ENCODE measurements at places on chromosomes 12 and 14.

GRCh38 chr12:59736786-59737185 is 141.0 kb downstream of the SLC16A7 start:
- no peak for DNase-seq

GRCh38 chr14:58492044-58492443 is 64.5 kb downstream of the KIAA0586 start:
- no peak for DNase-seq

- DNase-seq: no peak
Measured at GRCh38 chr12:92879698-92880322, 49.3 kb downstream of the EEA1 start.

DNA sequence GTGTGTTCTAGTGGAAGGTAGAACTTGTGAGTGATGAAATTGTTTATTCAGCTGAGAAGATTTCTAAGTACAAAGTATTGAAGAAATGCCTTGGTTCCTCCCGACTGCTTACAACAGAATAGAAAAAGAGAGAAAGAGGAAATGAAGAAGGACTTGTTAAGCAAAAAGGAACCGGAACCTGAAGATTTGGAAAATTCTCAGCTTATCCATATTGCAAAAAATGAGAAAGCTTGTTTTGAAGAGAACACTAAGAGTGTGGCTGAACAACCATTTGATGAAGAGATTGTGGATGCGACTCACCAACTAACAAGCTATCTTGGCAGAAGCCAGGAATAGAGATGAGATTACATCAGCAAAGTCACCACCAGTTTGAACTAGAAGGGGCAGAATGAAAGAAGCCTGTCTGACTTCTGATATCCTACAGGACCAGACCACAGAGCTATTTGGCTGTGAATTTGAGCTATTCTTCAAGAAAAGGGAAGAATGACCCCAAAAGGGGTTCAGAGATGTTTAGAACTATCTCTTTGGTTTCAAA is 15.1 kb downstream of the NDUFA9 start:
- DNase-seq: no peak

GRCh38 chr14:68937471-68938270 is 41.4 kb downstream of the ACTN1 start:
- no peak for DNase-seq

DNA sequence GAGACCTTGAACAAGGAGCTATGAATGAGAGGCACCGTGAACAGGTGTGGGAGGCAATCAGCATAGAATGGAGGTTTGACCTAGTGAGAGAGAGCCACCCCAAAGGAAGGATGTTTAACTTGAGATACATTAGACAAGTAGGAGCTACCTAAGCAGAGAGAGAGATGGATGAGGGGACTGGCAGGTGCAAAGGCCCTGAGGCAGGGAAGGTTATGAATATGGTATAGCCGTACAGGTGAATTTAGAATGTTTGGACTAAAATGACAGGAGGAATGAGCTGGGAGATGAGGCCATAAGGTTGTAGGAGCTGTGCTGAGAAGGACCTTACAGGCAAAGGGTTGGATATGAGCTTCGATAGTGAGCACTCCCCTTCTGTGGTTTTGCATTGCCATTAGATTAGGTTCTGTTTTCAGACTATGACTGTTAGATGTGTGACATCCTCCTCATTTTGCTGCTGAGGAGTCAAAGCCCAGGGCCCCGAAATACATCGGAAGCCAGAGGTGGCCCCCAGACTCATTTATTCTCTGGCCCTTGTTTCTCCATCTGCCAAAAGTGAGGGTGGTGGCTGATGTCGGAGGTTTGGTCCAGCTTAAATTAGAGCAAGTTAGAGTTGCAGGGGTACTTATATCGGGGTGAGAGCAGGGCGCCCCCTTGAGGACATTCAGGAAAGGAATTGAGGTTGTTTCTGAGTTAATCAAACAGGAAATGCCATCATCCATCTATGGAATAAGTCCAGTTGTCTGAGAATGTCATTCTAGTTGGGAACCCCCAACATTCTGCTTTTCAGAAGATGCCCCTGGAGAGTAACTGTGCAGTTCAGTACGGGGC is 29.4 kb downstream of the SLC24A4 start:
- DNase-seq: no peak

DNA sequence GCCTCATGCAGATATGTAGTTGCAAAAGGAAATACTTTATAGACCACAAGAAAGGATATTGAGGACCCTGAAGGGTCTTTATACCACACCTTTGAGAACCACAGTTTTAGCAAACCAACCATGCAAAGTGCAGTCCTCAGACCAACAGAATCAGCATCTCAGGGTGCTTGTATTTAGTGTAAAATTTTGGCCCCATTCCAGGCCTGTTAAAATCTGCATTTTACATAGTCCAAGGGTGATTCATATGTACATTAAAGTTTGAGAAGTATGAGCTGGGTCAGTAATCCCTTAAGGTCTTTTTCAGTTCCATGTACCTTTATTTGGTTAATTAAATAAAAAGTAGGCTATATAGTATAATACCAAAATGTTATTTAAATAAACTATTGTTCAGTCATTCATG is 91.2 kb downstream of the WNK1 start:
- DNase-seq: no peak

DNA sequence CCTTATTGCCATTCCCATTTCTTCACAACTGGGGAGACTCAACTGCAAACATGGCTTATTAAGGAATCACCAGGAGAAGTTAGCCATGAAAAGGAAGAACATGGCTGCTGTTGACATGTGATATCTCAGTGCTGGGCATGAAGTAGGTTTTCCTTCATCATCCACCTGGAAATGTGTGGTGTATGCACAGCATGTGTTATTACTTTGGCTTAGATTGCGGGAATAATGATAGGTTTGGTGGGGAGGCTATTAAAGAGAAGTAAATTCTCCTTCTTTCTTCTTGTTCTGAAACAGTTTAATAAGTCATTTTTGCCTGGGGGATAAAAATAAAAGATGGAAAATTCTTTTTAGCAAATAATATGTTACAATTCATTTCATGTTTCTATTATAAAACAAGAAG is 23.7 kb upstream of the CLEC14A start:
- DNase-seq: no peak

DNA sequence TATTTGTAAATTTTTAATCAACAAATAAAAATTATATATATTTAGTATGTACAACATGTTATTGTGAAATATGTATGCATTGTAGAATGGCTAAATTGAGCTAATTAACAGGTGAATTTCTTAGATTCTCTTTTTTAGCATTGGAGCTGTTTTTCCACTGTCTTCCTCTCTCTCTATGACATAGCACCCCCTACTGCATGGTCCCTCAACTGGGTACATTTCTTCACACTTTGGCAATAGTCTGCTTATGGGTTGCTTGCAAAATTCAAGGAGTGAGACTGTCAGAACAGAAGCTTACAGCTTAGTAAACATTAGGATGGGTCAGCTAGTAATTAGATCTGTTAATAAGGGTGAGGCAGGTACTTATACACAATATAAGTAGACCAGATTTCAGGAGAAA is 658.5 kb upstream of the MGAT4C start:
- no peak for DNase-seq

DNA sequence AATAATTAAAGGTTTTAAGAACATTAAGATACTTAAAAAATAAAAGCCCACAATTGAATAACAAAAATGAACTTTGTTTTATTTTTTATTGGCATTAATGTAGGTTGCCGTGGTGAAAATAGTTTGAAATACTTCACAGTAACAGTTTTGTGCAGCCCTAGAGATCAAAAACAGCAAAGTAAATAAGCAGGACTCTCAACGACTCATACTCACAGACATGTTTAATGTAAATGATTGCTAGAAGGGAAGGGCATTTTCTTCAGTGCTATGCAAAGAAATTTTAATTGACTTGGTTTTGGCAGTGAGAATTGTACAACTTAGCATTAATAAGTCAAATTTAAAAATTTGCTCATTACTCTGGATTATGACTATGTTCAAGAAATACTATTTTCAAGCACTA is 16.0 kb downstream of the TRMT5 start:
- DNase-seq: no peak

DNA sequence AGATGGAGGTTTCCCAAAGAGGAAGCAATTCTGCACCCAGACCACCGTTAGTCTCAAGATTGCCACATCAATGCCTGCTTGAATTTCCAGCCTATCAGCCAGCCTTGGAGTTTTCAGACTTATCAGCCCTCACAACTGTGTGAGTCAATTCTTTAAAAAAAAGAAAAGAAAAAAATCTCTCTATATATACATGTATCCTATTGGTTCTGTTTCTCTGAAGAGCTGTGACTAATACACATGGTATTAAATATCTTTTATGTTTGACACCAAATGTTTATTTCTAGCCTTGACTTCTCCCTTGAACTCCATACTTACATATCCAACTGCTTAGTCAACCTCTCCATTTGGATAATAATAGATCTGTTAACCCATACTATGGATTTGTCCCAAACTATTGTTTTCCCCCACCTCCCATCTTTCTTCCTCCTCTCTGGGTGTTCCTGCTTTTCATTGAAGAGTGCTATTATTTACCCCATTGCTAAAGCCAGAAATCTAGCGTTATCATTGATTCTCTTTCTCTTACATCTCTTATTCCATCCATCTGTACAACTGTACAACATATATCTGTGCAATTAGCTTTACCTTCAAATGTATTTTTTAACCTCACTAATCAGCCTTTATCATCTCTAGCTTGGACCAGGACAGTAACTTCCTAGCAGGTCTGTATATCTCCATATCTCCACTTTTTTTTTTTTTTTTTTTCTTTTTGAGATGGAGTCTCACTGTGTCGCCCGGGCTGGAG is 22.7 kb upstream of the EID3 start:
- DNase-seq: no peak

GRCh38 chr12:104295954-104296353 is 7.6 kb upstream of the EID3 start:
- no peak for DNase-seq

DNA sequence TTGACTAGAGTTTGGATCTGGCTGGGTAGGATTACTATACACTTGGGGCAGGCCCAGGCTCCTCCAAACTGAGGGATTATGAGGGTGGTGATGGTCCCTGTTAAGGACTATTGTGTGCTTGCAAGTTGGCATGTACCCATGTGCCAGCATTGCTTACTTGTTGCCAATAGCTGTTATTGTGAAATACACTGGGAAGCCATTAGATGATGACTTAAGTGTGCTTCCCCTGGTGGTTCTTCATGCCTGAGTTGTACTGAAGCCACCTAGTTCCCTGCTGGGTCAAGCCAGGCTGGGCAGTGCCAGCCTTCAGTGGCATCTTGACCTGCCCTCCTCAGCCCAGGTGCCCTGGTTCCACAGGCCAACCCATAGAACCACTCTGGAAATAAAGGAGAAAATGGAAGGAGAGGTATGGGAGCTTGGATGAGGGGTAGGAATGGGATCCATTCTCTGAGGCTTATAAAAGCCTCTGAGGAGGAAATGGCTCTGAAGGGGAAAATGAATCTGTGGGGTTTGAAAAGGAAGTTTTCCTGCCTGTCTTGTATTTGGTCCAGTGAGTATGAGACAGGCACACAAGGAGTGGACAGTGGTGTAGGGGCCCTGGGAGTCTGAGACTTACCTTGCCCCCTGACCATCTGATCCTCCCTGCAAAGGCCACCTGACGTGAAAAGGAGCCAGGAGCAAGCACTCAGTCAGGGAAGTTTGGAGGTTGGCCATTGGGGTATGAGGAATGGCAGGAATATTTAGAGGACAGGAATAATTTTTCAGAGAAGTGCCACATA is 724 bp downstream of the LTB4R start:
- DNase-seq: no peak

GRCh38 chr14:53004976-53005375 is 54.1 kb upstream of the FERMT2 start:
- DNase-seq: no peak

- DNase-seq: no peak
Measured at GRCh38 chr14:43356979-43357545, 1150.0 kb downstream of the FSCB start.

DNA sequence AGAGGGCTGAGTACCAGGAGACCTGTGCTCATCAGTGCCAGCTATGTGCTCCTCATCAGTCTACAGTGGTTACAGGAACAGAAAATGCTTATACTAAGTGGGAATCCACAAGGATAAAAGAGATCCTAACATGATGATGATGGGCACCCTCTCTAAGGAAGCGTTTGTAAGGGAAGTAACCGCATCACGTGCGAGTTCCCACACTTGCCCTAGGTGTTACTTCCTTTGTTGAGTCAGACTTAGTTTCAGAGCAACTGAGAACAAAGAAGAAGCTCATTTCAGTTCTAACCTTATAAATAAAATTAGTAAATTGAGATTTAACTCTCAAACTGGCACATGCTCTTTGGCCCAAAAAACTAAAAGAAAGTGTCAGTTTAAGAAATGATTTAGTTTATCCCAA is 956.4 kb upstream of the TMEM132C start:
- DNase-seq: no peak

DNA sequence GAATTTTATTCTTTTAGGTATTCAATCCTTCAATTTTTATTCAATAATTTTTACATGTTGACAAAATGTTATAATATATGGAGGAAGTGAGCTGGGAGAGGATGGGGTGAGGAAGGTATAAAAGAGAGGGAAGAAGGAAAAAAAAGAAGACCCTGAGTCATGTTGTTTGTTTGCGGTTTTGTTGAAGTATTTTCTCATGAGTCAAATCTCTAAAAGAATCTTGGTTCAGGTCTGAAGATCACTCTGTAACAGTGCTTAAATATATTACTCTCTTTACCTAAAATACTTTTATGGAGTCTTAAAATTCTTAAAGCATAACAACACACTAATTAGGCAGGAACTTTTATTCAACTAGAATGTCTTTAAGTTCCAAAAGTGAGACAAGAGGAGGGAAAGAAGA is 489.6 kb upstream of the GARIN6 start:
- no peak for DNase-seq

GRCh38 chr12:89992668-89993451 is 284.2 kb upstream of the ATP2B1 start:
- DNase-seq: no peak

DNA sequence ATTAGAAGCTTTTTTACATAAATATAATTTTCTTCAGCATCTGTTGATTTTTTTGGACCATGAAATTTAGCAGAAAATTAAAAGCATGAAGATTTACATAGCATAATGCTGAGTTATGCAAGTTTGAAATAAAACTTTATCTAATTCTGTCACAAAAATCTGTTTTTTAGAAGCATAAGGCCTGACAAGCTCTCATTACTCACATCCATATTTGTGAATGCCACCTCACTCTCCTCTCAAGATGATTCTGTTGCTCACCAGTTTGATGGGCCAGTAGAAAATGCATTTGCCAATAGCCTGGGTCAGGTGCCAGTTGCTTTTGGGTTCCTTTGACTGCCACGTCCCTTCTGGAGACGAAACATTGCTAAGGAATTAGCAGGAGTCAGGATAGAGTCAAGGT is 181.5 kb upstream of the ATP2B1 start:
- no peak for DNase-seq

- DNase-seq: no peak
Measured at GRCh38 chr12:66603461-66603860, 75.4 kb downstream of the GRIP1 start.

DNA sequence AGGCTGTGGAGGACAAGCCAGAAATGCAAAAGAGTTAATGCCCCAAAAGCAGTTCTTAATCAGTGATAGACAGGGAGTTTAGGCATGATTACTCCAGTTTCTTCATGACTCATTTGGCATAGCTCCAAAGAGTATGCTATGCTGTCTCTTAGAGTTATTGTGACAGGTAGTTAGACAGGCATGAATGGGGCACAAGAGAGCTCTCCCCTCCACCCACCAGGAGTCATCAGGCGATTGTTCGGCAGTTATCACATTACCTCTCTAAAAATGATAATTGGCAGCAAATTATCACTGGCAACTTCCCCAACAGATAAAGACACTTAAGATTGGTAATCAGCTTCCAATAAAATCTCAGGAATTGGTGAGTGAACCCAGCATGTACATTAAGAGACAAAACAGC is 320.1 kb downstream of the DAD1 start:
- DNase-seq: no peak

All from stimulated activated CD4-positive, alpha-beta T cell treated with anti-CD3 and anti-CD28 coated beads, Interleukin-15, amount 100 ng/mL, for 1 hour (primary cell).